ENCODE measurements at places on chromosomes 12 and 14. TPM values are rescaled to one million over a fixed set of nuclear protein-coding genes. Genes with fewer than 3 reads are reported as not detected.
A peak's percentile ranks its signal among the peaks of the same experiment; 100 is the strongest.

- DNase-seq, result no peak
Observed at GRCh38 chr12:66017736-66018135, 112.8 kb downstream of the LLPH start.

GRCh38 chr14:54778618-54779345, 123.8 kb downstream of the GCH1 start:
- DNase-seq, result no peak

- DNase-seq, result no peak
Observed at GRCh38 chr12:115998794-115999478, 278.6 kb downstream of the MED13L start.

Gene BCL2L2
- 14.7 TPM for total RNA-seq

- peak; percentile 58 for DNase-seq
Observed at GRCh38 chr12:80472911-80473500, 29.0 kb downstream of the PTPRQ start.

GRCh38 chr14:56857216-56857615, 46.9 kb upstream of the OTX2 start:
- DNase-seq, result no peak

DNA sequence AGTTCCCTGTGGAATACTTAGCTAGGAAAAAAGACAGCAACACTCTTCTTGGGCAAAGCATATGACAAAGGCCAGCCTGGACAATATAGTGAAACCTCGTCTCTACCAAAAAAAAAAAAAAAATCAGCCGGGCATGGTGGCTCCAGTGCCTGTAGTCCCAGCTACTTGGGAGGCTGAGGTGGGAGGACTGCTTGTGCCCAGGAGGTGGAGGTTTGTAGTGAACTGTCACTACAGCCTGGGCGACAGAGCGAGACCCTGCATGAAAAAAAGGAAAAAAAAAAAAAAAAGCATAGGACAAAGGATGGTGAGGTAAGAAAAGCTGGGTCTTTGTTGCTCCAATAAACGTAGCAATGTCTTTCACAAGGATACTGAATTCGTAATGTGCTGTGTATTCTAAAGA, 1.1 kb downstream of the TXNDC16 start:
- no peak for DNase-seq

DNA sequence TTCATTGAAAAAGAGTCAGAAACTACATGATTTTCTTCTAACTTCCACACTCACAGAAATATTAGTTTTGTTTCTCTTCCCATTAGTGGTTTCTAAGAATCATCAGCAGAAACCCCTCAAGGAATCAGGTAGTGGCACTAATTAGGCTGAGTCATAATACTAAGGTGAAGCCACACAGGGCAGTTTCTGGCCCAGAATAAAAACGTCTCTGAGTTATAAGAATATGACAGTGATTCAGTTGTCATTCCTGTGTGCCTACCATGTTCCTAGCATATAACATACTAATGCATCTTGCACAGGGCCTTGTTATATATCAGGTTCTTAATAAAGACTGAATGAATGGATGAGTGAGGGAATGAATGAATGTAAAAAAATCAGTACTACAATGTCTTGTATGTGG, 206.0 kb upstream of the PLEKHG7 start:
- DNase-seq, result peak; percentile 72

DNA sequence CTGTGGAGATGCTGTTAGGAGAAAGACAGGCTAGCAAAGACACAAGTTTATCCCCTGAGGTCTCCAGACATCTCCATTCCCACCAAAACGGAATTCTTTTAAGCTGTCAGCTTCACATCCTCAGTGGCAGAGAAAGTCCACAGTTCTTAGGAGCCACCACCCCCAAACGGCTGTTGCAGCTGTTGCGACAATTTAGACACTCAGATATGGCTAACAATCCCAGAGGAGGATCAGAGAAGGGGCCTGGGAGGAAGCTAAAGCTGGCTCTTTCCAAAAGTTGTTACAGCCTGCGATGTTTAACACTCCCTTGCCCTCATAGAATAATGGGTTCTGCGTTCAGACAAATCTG, 1.9 kb upstream of the ATP5MC2 start:
- DNase-seq, result no peak

- DNase-seq, result no peak
Observed at GRCh38 chr14:92258934-92259333, 64.0 kb upstream of the SLC24A4 start.

DNA sequence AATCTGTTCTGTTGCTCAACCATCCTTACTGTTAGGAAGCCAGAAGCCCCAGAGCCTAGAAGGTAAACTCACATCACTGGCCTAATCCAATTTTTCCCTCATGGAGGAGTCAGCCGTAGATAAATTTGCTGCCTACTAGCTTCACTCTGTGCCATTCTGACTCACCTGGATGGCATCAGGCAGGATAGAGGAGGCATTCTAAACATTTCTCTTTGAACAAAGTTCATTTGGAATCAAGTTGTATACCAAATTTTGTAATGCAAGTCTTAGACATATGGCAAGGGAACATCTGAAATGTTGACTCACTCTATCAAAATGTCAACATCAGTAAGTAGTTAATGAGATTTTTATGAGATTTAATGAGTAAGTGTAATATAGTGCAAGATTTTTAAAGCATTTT, 13.6 kb upstream of the TBC1D30 start:
- DNase-seq, result peak; percentile 17

DNA sequence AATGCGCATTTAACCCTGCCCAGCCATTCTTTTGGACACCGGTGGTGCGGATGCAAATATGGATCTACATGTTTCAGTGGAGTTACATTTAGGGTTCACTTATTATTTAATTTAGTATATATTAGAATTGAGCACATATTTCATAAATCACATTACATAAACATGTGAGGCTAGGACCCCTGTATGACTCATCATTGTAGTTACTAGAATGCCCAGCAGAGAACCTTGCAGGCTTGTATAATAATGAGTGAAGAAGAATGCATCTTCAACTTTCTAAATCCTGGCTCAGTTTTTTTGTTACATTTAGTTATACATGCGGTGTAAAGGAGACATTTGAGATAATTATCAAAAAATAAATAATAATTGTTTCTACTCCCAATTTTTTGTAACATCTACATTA, 369.0 kb downstream of the ATP23 start:
- DNase-seq, result peak; percentile 53

DNA sequence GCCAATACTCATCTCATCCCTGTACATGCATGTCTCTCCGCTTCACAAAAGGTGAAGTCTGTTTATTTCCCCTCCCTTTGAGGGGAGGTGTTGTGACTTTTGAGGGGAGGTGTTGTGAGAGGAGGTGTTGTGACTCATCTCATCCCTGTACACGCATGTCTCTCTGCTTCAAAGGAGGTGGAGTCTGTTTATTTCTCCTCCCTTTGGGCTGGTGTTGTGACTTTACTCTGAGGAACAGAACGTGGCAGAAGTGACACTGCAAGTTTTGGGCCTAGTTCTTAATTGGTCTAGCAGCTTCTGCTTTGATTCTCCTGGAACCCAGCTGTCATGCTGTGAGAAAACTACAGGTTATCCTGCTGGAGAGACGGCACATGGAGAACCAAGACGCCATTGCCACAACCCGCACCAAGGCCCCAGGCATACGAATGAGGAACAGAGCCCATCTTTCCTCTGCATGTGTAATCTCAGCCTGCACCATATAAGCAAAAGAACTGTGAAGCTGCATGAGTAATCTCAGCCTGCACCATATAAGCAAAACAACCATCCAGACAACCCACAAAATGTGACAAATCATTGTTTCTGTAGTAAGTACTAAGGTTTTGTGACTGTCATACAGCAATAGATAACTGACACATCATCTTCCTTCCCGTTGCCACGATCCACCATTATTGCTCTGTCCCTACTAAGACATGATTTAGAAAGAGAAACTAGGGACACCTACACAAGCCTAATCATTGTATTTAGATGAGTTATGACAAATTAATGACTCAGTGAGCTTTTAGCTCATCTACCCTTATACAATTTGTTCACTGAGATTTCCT, 30.0 kb downstream of the GALNT4 start:
- DNase-seq, result peak; percentile 13

GRCh38 chr14:47511829-47512228, 163.6 kb downstream of the MDGA2 start:
- DNase-seq, result no peak

DNA sequence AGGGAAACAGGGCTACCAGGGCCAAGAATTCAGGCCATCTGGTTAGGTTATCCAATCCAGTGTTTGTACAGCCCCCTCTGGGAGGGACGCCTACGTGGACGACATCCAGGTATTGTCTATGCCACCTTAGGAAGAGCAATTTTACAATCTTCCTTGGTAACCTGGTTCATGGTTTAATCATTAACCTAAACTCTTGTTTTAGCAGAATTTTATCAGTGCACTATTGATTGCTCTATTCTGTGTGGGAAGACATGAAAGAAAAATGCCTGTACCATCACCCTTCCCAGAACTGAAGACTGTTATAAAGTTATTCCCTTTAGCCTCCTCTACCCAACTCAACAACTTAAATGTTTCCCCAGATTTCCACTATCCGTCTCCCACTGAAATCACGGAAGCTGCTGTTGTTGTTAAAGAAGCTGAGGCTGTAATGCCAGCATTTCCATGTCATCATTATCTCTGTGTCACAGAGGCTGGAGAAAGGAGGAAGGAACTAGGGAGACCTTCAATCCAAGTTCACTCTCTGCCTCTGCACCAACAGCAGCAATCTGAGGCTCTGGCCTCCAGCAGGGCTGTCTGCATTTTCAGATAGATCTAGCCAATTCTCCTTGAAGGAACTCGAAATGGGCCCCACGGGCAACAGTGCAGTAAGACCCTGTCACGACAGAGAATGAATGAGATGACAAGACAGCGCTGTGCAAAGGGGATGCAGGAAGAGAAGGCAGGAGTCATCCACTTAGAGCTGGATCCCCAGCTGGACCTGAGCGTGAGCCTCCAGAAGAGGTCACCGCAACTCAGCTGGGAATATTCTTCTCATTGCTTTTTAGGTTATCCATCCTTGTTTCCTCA, 183.4 kb upstream of the GZMB start:
- peak; percentile 28 for DNase-seq

Gene VRTN
- total RNA-seq, result not detected

- no peak for DNase-seq
Observed at GRCh38 chr12:109641422-109641821, 67.8 kb downstream of the MVK start.

Gene CCDC196
- not detected for total RNA-seq

Gene MYF6
- 0.52 TPM for total RNA-seq

- DNase-seq, result peak; percentile 43
Observed at GRCh38 chr14:35747379-35747778, 61.7 kb downstream of the RALGAPA1 start.

DNA sequence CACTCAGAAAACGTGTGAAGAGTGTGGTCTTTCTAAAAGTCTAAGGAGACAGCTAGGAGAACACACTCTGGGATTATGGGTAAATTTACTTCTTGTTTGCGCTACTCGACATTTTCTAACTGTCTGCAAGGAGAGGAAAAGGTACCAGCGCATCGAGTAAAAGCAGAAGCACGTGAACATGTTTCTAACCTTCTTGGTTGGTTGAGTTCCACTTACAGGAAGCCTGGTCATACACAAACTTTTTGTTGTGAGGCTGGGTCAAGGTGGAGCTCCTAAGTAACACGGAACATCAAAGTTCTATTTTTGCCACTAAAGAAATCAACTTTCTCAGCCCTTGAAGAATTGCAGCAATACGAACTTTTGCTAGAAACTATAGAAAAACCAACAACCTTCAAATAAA, 20.0 kb downstream of the ANKLE2 start:
- no peak for DNase-seq

- DNase-seq, result no peak
Observed at GRCh38 chr14:68728342-68729106, 64.3 kb downstream of the ZFP36L1 start.

DNA sequence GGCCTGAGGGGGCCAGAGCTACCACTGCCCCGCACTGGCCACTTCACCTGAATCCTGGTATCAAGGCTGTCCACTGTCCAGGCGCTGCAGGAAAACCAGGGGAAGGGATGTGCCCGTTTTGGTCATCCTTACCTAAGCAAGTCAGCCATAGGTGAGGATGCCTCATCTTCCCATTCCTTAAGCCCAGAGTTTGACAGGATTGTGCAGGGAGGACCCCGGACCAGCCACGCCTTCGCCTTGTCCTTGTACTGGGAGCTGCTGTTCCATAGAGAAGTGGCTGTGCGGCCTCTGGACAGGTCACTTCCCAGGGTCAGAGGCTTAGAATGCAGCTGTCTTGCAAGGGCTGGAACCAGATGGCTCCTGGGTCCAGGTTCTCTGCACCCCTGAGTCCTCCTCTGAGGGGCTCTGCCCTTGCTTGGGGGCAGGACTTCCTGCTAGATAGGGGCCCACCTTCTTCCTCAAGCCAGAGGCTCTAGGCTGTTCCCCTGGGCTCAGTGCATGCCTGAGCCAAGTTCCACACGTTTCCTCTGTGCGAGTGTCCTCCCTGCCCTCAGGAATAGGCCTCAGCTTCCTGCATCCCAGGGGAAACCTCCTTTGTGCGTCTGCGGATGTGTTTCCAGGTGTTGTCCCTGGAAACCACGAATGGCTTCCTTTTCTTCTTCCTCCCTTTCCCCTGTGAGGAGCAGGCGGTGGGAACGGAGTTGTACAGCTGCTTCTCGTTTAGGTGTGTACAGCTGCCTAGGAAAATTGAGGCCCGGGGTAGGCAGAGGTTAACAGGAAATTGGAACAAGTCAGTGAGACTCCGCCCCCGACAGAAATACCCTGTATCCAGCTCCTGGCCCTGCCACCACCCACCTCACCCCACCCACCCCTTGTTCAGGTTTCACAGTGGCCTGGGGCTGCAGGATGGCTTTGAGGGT, 54.3 kb upstream of the RIN3 start:
- no peak for DNase-seq
